ENCODE measurements at places on chromosomes 7 and 10.

DNA sequence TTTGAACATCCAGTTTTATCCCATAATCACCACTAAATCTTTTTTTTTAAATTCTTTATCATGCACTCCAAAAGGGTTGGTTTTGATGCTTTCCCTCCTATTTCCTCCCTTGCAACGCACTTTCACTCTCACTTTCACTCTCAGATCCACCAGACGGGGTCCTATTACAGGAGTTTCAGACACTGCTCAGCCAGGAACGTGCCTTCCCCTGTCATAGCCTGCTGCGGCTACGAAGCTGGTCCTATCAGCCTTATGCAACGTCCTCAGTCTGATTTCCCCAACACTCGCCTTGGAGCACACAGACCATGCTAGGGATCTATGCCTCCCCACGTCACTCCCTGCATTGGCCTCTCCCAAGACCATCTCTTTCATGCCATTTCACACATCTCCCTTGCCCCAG lies 23.4 kb downstream of the ZPBP start:
- no peak for DNase-seq

DNA sequence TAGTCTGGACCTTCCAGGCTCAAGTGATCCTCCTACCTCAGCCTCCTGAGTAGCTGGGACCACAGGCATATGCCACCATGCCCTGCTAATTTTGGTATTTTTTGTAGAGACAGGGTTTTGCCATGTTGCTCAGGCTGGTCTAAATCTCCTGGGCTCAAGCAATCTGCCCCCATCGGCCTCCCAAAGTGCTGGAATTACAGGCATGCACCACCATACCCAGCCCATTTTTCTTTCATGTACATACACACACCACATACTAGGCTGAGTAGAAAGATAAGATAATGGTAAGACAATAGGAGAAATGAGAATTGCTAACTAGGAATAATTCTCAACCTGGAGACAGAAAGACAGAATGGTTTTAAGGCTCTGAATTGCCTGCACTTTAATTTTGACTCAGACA lies 83.8 kb downstream of the CPEB3 start:
- DNase-seq = no peak

- peak; percentile 52 for DNase-seq
Measured at GRCh38 chr10:90592638-90593302, 265.1 kb downstream of the HTR7 start.

DNA sequence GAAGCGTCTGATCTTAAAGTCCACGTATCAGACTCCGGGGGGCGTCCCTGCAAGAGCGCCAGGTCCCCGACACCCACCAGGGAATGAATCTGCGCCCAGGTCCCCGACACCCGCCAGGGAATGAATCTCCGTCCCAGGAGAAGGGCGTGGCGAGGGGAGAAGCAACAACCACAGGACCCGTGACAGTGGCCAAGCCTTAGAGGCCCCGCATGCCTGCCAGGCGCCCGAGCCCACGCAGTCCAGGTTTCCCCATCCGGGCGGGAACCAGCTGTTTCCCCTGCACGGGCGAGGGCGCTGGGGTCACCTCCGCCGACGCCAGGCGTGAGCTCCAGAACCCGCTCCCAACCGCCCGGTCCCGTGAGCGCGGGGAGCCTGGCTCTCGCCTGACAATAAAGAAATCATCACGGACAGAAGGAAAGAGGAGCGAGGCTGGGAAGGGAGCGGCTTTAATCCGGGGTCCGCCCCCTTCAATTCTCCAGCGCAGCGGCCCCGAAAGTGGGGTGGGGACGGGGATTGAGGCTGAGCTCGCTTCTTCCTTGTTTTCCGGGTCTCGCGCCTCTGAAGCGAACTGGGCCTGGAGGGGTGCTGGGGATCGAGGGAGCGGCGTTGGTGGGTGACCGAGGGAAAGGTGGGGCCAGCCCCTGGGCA lies 29.0 kb upstream of the BMS1 start:
- no peak for DNase-seq

GRCh38 chr7:10789170-10789569 lies 184.5 kb upstream of the PHF14 start:
- DNase-seq = no peak

- DNase-seq = no peak
Measured at GRCh38 chr7:85719981-85720953, 533.4 kb upstream of the SEMA3D start.

GRCh38 chr7:94525923-94526322 lies 16.3 kb downstream of the CASD1 start:
- DNase-seq = no peak

DNA sequence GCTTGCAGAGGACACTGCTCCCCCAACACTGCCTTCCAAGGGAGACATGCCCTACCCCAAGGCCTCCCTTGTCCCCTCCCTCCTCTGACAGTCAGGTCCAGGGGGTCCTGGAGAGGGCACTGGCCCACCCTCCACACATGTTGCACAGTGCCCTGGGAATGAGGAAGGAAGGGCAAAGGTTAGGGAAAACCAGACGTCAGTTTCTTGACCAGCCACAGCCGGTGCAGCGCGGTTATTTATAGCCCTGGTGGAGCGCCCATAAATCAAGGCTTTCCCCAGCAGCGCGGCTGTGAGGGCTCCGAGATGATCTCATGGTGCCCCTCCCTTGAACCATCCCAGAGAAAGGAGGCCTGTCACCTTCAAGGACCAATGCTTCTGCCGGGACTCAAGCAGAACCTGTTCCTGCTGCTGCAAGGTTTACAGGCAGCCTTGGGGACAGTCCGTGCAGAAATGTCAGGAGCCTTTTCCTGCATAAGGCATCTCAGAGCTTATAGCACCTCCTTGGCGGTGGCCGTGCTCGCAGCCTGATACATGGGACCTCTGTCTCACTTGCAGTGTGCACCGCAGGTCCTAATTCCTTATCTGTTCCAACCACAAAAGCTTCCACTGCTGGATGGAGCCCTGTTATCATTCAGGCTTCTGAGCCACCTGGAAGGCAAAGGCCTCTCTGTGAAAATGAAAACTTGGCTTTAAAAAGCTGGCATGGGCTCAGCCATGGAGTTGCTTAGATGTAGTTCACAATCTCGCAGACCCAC lies 127.3 kb downstream of the LHPP start:
- DNase-seq = no peak

DNA sequence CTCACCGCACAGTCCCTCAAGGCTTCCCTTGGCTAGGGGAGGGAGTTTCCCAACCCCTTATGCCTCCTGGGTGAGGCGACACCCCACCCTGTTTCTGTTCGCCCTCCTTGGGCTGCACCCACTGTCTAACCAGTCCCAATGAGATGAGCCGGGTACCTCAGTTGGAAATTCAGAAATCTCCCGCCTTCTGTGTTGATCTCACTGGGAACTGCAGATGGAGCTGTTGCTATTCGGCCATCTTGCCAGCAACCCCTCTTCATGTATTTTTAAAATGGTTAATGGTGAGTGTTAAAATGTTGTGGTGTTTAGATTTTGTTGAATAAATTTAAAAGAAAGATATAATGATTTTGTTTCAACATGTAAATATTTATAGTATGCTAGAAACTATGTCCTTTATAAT lies 22.0 kb downstream of the UMAD1 start:
- no peak for DNase-seq

DNA sequence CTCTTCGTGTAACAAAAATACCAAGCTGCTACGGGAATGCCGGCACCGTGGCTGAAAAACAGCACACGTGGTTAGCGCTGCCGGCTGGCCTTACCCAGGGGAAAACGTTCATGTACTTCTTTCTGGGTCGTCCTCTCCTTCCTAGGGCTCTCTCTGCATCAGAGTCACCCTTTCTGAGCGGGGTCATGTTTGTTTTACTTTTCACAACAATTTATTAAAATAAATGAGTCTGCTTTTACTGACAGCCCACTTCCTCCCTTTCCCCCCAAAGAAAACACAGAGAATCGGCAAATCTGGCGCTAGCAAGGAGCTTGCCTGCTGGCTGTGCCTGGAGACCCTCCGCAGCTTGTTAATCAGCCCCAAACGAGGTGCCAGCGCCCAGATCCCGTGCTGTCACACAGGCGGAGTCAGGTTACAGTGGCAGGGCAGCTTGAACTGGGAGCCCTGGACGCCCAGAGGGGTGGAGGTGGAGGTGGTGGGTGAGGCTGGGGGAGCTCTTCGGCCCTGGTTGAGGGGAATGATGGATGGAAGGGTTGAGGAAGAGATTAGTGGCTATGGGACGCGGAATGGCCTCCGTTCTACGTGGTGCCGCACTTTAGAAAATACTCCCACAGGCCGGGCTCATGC lies 162.2 kb upstream of the TNS3 start:
- no peak for DNase-seq

DNA sequence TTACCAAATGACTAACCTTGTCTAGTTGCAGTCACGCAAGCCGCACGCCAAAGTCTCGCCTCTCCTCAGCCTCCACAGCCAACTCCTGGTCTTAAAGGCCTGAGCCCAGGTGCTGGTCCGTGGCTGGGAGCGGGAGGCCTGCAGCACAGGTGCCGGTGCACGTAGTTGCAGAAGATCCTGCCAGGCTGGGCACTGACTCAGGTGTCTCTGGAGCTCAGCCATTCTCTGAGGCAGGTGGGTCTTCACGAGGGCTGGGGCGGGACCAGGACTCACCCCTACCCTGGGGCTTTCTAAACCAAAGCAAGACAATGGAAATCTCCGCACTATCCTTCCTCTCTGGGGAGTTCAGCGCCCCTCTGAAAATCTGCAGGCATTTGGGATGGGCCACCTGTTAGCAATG lies 216.4 kb downstream of the MLLT10 start:
- no peak for DNase-seq

DNA sequence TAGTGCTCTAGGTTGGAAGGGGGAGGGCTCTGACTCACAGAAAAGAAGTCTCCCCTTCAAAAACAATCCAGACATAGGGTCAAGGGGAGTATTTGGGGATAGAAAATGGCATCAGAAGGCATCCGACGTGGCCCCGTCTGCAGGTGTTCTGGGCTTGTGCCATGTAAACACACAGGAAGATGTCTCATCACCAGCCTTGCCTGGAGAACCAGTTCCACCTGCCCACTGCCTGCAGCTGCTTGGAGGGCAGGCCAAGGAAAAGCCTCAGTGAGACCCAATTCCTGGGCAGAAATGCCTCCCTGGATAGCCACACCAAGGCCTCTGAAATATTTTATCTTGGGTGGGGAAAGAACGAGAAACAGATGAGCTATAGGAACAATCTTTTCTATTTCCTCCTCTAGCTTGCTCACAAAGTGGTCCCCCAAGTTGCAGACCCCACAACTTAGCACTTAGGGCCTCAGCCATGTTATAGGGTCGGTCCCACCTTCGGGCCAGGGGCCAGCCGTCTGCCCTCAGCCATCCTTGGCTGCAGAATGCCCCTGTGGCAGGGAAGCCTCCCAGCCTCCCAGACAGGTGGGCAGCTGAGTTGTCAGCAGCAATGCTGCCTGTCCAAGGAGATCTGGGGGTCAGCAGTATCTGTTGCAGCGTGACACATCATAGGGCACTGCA lies 54.3 kb upstream of the ECHDC3 start:
- DNase-seq = peak; percentile 76

DNA sequence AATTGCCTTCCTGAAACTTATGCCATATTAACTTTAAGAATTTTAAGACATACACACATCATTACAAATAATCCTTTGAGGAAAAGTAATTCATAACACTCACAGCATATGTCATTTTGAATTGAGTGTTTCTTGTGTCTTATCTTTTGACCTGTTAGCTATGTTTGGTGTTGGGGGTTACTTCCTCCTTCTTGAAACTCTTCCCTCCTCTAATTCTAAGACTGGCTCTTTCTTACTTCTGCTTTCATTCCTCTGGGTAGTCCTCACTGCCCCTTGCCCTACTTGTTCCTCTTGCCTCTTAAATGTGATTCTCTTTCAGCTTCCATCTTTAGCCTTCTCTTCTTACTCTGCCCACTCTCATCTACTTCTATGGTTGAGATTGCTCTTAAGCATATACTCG lies 28.3 kb upstream of the PIP4K2A start:
- DNase-seq = no peak

DNA sequence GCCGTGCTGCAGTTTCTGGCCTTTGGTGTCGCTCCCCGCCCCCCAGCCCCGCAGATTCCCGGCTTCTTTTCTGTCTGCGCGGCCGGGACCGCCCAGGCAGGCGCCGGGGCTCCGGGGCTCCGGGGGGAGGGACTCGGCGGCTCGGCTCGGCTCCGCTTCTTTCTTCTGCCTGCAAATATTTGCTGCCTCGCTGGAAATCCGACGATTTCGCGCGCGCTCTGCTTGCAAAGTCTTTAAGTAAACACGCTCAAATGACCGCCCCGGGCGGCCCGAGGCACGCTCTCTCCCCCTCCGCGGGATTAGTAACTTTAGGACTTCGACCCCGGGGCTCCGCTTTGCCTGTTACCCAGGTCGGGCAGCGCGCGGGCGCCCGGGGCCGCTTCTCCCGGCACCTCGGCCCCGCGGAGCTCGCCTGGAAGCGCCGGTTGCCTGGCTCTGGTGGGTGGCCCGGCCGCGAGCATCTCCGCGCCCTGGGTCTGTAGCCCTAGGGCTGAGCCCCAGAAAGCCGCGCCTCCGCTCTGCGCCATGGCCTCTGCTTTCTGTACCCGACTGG lies 3.9 kb upstream of the GATA3 start:
- no peak for DNase-seq

GRCh38 chr10:89516149-89516832 lies 19.1 kb downstream of the SLC16A12 start:
- no peak for DNase-seq

GRCh38 chr7:138077809-138078208 lies 1.6 kb downstream of the AKR1D1 start:
- no peak for DNase-seq

GRCh38 chr10:1874533-1874932 lies 137.2 kb upstream of the ADARB2 start:
- no peak for DNase-seq

GRCh38 chr10:127889605-127890195 lies 3.0 kb downstream of the CLRN3 start:
- DNase-seq = no peak

GRCh38 chr10:61899997-61900828 lies 1.3 kb upstream of the ARID5B start:
- DNase-seq = no peak

DNA sequence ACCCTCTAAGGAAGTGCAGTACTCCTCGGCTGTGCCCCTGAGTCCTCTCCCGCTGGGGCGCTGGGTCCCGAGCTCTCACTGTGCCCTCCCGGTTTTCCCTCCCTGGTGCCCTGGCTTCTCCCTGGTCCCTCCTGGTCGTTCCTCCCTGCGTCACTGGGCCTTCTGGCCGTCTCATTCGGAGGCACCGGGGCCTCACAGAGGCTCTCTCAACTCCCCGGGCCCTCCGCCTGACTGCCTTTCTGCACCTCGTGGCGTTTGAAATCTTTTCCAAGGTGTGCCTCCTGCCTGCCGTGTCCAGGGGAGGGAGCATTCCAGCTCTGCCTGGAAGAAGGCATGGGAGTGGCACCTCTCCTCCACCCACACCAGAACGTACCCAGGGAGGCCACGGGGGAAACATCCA lies 174.3 kb downstream of the TCERG1L start:
- no peak for DNase-seq
